Thoracic aorta (tissue), 2 donors: ENCODE measurements at places on chromosomes 3 and 15.
A peak's percentile ranks its signal among the peaks of the same experiment; 100 is the strongest.

DNA sequence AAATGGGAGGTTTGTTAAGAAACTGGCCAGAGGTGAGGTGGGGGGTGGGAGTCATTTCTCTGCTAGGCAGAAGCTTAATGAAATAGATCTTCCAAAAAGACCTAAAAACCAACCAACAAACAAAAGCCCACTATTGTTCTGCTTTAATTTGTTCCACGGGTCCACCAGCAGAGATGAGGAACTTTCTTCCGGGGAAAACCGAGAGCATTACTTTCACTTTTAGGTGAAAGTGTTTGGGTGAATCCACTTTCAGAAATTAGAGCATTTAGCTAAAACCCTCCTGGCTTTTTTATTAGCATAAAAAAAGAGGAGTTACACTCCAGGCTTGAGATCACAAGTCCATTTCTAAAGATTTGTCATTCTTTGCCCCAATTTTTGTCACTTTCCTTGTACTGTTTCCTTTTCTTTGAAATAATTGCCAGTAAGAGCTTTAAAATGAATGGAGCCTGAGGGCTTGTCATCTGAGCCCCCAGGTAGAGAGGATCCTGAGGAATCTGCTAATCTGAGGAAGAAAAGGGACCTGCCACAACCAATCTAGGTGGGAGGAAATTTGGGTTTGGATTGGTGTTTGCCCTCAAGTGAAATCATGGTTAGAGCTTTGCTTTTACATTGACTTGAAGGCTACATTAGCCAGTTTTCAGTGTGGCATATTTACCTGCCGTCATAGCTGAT, 667.6 kb downstream of the NAALADL2 start:
- no peaks in the 10 kb centered on the region for H3K4me1 ChIP-seq
- H3K27ac ChIP-seq = no peak overlapping the region
- no peaks in the 10 kb centered on the region for H3K36me3 ChIP-seq
- H3K4me3 ChIP-seq = peak overlapping the region; percentile 64

GRCh38 chr3:117754058-117754457, 1044.5 kb downstream of the TUSC7 start:
- H3K4me1 ChIP-seq = no peaks in the 10 kb centered on the region
- no peaks in the 10 kb centered on the region for H3K27me3 ChIP-seq
- no peak overlapping the region for H3K27ac ChIP-seq
- H3K36me3 ChIP-seq = no peaks in the 10 kb centered on the region
- no peak for DNase-seq

GRCh38 chr15:80559320-80559693, 135.8 kb upstream of the ABHD17C start:
- H3K27me3 ChIP-seq = no peaks in the 10 kb centered on the region
- DNase-seq = no peak
- H3K4me1 ChIP-seq = no peaks in the 10 kb centered on the region
- H3K36me3 ChIP-seq = no peaks in the 10 kb centered on the region

DNA sequence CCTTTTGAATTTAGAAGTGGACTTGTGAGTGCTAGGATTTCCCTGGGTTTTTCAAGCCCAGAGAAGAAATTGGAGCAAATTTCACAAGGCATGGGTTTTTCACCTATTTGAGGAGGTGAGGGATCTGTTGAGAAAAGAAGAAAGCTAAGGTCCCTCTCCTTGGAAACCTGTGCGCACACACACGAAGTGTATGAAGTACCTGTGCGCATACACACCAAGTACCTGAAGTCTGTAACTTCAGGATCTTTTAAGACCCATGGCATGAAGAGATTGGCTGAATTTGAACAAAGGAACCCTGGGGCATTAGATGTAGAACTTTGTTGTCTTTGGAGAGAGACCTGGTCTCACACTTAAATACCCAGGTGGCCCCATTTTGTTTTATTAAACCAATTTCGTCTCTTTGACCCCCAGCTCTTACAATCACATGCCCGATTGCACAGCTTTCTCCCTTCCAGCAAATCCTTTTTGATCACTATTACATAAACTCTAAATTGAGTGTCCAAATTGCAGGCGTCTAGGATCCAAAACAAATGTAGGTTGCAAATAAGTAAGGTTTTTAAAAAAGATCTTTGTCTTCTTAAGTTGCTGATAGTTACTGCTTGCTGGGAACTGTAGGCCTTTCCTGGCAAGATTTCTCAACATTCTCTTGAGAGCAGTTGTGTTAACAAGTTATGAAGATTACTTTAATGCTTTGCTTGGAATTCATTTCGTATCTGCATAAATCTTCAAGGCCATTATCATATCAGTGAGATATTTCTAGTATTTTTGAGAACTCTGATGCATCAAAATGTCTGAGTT, 64.3 kb downstream of the CMTM8 start:
- H3K4me1 ChIP-seq = peaks cover 10% of the 10 kb centered on the region
- DNase-seq = no peak
- H3K27ac ChIP-seq = no peak overlapping the region
- H3K4me3 ChIP-seq = no peak overlapping the region
- no peaks in the 10 kb centered on the region for H3K27me3 ChIP-seq

DNA sequence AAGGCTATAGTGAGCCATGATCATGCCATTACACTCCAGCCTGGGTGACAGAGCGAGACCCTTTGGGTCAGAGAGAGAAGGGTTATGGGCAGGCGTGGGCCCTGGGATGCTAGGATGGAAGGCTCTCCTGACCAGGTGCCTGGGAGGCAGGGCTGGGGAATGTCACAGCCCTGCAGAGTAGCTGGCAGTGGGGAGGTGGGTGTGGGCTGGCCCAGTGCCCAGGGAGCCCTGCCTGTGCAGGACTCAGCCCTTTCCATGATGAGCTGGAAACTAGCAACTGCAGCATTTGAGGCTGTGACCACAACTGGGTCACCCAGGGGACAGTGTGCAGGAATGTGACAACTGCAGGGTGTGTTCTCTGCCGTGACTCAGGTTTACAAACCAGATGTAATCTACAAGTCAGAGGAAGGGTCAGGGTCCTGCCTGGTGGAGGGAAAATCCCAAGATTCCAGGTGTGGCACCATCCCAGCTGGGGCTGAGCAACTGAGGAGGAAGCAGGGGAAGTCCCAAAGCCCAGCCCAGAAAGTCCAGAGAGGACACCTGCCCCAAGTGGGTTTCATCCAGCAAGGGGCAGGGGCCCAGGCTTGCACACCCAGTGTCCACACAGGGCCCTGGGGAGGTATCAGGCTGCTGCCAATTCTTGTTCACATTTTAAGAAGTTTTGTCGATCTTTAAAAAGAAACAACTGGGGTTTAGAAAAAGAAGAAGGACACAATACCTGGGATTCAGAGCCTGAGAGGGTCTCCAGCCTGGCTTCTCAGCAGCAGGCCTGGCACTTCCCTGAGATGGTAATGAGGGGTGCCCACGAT, 45.5 kb downstream of the SLC28A1 start:
- no peak for DNase-seq
- no peaks in the 10 kb centered on the region for H3K27me3 ChIP-seq
- no peaks in the 10 kb centered on the region for H3K36me3 ChIP-seq
- no peak overlapping the region for H3K4me3 ChIP-seq
- H3K4me1 ChIP-seq = peaks cover 13% of the 10 kb centered on the region

GRCh38 chr3:38739396-38739689, 76.7 kb downstream of the SCN10A start:
- H3K27ac ChIP-seq = no peak overlapping the region
- H3K4me3 ChIP-seq = no peak overlapping the region
- no peaks in the 10 kb centered on the region for H3K36me3 ChIP-seq
- no peaks in the 10 kb centered on the region for H3K27me3 ChIP-seq
- no peaks in the 10 kb centered on the region for H3K4me1 ChIP-seq

DNA sequence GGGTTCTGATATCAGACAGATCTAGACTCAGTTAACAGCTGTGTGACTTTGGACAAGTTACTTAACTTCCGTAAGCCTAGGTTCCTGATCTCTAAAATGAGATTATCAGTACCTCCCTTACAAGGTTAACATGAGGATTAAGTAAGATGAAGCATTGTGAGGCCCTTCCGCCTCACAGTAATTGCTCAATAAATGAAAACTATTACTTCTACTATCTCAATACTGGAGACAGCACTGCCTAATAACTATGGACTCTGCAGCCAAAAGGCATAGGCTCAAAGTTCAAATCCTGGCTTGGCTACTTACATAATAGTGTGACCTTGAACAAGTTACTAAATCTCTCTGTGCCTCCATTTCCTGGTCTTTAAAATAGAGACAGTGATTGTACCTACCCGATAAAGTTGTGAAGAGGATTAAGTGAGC, 82.0 kb upstream of the ATP11B start:
- no peak for DNase-seq
- H3K27me3 ChIP-seq = no peaks in the 10 kb centered on the region
- H3K36me3 ChIP-seq = no peaks in the 10 kb centered on the region
- no peak overlapping the region for H3K27ac ChIP-seq
- H3K4me3 ChIP-seq = no peak overlapping the region

GRCh38 chr15:78807359-78807758, 3.9 kb downstream of the ADAMTS7 start:
- no peak overlapping the region for H3K4me3 ChIP-seq
- DNase-seq = no peak
- no peak overlapping the region for H3K27ac ChIP-seq
- peaks cover 8% of the 10 kb centered on the region for H3K4me1 ChIP-seq
- H3K36me3 ChIP-seq = no peaks in the 10 kb centered on the region
- no peaks in the 10 kb centered on the region for H3K27me3 ChIP-seq

GRCh38 chr3:45272828-45273470, 46.9 kb upstream of the TMEM158 start:
- H3K4me1 ChIP-seq = no peaks in the 10 kb centered on the region
- DNase-seq = no peak
- H3K4me3 ChIP-seq = no peak overlapping the region
- no peaks in the 10 kb centered on the region for H3K36me3 ChIP-seq
- no peaks in the 10 kb centered on the region for H3K27me3 ChIP-seq

- H3K4me3 ChIP-seq = no peak overlapping the region
- no peaks in the 10 kb centered on the region for H3K27me3 ChIP-seq
- no peak for DNase-seq
- no peak overlapping the region for H3K27ac ChIP-seq
- H3K4me1 ChIP-seq = no peaks in the 10 kb centered on the region
- no peaks in the 10 kb centered on the region for H3K36me3 ChIP-seq
Measured at GRCh38 chr15:57727031-57727430, 20.5 kb downstream of the POLR2M start.

DNA sequence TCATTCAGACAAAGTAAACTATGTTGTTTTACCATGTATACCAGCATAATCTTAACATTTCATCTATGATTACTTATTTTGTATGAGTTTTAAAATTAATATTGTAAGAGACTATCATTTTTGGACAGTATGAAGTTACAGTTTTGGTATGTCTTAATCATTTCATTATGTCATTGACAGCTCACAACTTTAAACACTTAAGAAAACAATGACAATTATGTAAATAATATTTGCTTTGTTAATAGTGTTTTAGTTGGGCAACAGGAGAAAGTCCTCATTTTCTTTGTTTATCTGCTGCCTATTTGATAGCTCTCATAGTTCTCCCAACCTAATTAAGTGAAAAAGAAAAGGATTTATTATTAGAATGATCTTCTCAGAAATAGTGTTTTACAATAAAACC, 80.2 kb downstream of the MEF2A start:
- peaks cover 6% of the 10 kb centered on the region for H3K36me3 ChIP-seq
- H3K4me1 ChIP-seq = peaks cover 21% of the 10 kb centered on the region
- H3K4me3 ChIP-seq = no peak overlapping the region
- H3K27me3 ChIP-seq = no peaks in the 10 kb centered on the region
- no peak overlapping the region for H3K27ac ChIP-seq
- no peak for DNase-seq

DNA sequence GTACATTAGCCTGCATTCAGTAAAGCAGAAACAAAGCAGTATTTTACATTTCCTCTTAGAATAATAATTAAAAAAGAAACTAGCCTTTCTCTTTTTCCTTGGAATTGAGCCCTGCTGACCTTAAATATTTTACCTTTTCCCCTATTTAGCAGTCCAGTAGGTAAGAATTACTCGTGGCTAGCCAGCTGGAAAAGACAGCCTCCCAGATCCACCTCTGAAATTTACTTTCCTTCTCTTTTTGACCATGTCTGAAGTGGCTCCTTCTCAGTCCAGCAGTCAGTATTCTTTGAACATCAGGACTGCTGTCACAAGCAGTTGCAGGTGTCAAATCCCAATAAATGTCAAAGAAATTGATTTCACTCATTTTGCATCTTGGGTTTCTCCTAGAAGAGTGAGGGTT, 311.5 kb upstream of the DCBLD2 start:
- peak overlapping the region; percentile 37 for H3K4me3 ChIP-seq
- no peaks in the 10 kb centered on the region for H3K27me3 ChIP-seq
- no peak for DNase-seq
- H3K36me3 ChIP-seq = no peaks in the 10 kb centered on the region
- H3K27ac ChIP-seq = peak overlapping the region; percentile 19
- H3K4me1 ChIP-seq = peaks cover 13% of the 10 kb centered on the region

GRCh38 chr15:71659730-71660067, 150.7 kb upstream of the NR2E3 start:
- H3K4me3 ChIP-seq = no peak overlapping the region
- peaks cover 28% of the 10 kb centered on the region for H3K4me1 ChIP-seq
- no peaks in the 10 kb centered on the region for H3K27me3 ChIP-seq
- no peak overlapping the region for H3K27ac ChIP-seq
- no peak for DNase-seq

- no peak for DNase-seq
- H3K27ac ChIP-seq = no peak overlapping the region
- no peak overlapping the region for H3K4me3 ChIP-seq
- no peaks in the 10 kb centered on the region for H3K27me3 ChIP-seq
- no peaks in the 10 kb centered on the region for H3K4me1 ChIP-seq
Measured at GRCh38 chr3:34405159-34405558, 606.7 kb downstream of the PDCD6IP start.

- H3K4me1 ChIP-seq = peaks cover 9% of the 10 kb centered on the region
- H3K4me3 ChIP-seq = no peak overlapping the region
- DNase-seq = no peak
- no peak overlapping the region for H3K27ac ChIP-seq
Measured at GRCh38 chr15:100727291-100727851, 125.0 kb downstream of the ASB7 start.

DNA sequence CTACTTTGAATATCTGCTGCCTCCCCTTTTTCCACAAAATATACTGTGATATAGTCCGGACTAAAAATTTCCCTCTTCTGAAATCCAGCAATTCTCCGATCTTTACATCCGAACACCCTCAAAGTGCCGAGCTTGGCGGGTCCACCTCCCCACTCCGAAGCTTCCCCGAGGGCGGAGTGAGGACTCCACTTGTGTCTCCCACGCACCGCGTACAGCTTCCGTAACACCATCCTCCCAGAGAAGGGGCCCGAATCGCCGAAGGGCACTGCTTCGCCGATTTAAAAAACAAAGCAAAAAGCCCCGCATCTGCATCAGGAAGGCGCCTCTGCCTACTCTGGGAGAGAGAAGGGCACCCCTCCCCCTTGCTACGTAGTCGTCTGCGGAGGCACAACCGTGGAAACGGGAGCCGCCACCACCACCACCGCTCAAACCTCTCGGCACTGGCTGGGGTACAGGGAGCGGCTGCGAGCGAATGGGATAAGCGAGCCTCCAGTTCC, 551 bp downstream of the NCBP2 start:
- H3K27ac ChIP-seq = peak overlapping the region; percentile 78
- no peak for DNase-seq
- H3K36me3 ChIP-seq = peaks cover 19% of the 10 kb centered on the region
- peak overlapping the region; percentile 76 for H3K4me3 ChIP-seq
- H3K4me1 ChIP-seq = peaks cover 14% of the 10 kb centered on the region

GRCh38 chr3:69181592-69182211, 59.3 kb upstream of the LMOD3 start:
- peaks cover 9% of the 10 kb centered on the region for H3K4me1 ChIP-seq
- DNase-seq = no peak
- no peaks in the 10 kb centered on the region for H3K27me3 ChIP-seq

- no peak overlapping the region for H3K4me3 ChIP-seq
- no peaks in the 10 kb centered on the region for H3K4me1 ChIP-seq
- no peak overlapping the region for H3K27ac ChIP-seq
- H3K27me3 ChIP-seq = no peaks in the 10 kb centered on the region
- no peak for DNase-seq
Measured at GRCh38 chr3:113204371-113204770, 7.0 kb upstream of the BOC start.

- H3K27ac ChIP-seq = peak within 1 kb of the TSS; percentile 77
- DNase-seq = peak; percentile 75
- H3K4me1 ChIP-seq = peaks cover 13% of the 10 kb centered on the region
Measured at GRCh38 chr3:64224826-64225610, at the start of gene PRICKLE2. TSS of gene PRICKLE2 (minus strand) at chr3:64225466. CDS start at chr3:64198927, 26,539 bp downstream.
